Lung microvascular endothelial cell (primary cell): ENCODE measurements at places on chromosomes 12 and 14.

DNA sequence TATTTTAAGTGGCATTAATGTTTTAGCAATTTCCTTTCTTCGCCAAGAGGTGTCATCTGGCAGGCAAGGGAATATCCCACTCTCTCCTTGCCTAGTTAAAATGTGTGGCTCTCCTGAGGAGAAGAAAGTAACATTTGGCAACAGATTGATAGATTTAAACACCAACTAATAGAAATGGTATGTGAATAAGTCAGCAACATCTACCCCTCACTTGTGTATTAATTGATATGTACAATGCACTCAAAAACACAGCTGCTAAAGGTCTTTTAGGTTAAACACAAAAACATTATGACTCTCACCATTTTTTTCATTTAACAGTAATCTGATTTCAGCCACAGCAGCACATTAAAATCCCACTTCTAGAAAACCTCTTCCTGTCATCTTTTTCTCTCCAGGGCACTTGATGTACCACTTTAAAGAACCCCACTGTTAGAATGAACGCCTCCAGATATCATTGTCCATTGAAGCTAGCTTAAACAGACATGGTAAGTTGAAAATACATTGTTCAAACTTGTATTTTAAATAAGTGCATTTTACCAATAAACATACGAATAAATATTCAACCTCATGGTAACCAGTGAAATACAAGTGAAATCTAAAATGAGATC is 151.7 kb downstream of the RPAP3 start:
- DNase-seq = no peak

- peak; percentile 3 for DNase-seq
These were observed 121.9 kb downstream of the PIK3C2G start for GRCh38 chr12:18383203-18383602.

GRCh38 chr14:98682033-98682432 is 590.0 kb downstream of the BCL11B start:
- DNase-seq = no peak

DNA sequence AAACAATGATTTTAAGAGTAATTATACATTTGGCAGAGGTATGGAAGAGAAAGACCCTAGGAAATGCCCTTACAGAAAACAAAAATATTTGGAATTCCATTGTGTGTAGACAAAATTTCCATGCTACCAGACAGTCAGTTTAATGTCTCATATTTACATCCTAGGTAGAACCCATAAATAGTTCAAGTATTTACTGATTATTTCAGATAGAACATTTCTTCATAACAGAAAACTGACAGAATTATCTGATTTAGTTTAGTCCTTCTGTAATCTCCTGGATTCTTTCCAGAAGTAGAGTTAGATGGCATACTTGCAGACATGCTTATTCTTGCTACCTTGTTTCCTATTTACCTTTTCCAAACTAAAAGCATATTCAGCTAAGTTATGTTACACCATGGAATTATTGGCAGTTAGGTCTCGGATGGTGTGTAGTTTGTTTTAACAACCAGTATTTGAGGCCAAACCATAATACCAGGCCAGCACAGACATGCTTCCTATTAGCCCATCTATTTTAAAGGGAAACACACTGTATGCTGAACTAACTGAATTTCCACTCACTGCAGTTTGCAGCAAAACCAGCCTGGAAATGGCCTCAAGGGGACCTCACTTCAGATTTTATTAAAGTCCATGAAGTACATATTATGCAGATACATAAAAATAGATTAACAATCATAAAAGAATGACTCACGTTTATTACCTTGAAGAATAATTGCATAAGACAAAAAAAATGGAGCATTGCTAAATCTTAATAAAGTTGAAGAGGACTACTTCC is 126.6 kb upstream of the LRIG3 start:
- DNase-seq = no peak

- DNase-seq = no peak
These were observed 53.5 kb upstream of the RAP1B start for GRCh38 chr12:68557011-68557730.

GRCh38 chr14:47226877-47227520 is 448.4 kb downstream of the MDGA2 start:
- DNase-seq = no peak

GRCh38 chr14:102645746-102646440 is 53.4 kb downstream of the RCOR1 start:
- no peak for DNase-seq

DNA sequence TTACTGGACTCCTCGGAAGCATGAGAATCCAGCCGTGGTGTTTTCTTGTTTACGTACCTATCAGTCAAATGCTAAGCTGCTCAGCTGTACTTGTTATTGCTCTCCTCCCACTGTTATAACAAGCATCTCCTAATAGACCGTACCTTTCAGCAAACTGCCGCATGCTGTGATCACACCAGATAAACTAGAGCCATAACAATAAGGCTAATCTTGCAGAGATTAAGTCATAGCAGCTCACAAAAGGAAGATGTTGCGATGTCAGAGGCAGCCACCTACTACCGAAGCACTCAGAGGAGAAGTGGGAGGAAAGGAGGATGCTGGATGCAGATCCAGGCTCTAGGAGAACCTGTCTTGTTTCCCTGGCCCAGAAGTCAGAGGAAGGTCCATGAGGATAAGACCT is 196.0 kb downstream of the GALC start:
- no peak for DNase-seq
